ENCODE measurements at places on chromosomes 13 and 19. TPM values are rescaled to one million over a fixed set of nuclear protein-coding genes. Genes with fewer than 3 reads are reported as not detected.

- no peak for DNase-seq
These were observed 32.2 kb downstream of the F2RL3 start for GRCh38 chr19:16920816-16921529.

DNA sequence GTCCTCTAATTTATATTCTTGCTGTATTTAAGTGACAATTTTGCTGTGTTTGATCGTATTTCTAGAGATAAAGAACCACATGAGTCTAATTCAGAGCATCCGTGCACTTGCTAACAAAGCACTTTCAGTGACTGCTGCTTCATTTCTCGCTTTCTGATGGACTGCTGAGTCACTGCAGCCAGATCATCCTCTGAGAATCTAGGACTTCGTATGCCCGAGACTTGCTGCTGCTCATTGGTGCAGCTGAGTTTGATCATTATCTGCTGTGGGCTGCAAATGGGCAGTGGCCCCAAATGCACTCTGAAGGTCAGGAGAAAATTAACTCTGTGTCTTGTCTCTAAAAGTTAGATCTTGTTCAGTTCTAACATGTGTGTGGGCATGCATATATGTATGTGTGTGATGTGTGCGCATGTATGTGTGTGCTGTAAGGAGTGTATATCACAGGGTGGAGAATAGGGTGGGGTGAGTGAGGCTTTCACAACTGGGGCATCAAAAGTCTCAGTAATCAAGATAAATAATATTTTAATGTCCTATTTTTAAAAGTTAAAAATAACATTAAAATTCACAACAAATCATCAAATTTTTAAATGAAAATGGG is 342.6 kb downstream of the MTUS2 start:
- no peak for DNase-seq

DNA sequence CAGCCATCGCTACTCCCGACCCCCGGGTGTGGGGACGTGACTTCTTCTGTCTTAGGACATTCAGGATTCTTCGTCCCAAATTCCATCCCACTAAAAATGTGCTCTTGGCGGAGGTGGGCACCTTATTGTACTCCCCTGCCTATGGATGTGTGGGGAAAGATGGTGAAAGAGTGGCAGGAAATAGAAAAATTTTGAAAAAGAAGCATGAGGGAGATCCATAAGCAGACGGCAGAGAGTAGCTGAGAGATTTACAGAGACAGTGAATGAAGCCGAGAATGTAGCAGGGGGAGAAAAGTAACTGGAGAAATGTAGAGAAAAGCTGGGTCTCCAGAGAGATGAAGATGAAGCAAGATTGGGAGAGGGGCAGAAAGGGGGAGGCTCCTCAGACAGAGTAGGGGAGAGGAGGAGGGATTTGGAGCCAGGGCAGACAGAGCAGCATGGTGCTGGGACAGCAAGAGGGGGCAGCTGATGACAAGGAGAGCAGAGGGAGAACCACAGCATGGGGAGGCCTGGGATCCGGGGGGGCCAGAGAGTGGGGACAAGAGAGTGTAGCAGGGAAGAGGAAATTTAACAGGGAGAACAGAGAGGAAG is 843 bp downstream of the ZNF610 start:
- no peak for DNase-seq

DNA sequence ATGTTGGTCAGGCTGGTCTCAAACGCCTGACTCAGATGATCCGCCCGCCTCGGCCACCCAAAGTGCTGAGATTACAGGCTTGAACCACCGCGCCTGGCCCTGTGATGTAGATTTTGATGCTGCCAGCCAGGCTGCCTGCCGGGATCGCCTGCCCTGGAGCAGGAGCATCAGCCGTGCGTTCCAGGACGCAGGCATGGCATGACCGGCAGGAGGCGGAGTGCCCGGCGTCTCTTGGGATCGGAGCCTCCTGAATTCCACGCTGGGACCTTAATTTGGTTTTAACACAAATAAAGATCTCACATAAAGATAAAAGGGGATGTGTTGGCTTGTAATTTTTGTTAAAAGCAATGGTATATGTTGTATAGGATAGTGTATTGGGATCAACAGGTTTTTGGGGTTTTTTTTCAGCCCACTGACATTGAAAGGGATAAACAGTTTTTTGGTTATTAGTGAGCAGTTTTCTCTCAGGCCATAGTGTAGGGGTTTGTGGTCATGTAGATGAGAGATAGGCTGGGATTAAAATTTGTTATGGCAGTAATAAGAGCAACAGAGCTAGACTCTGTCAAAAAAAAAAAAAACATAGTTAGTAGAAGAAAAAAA is 1406.4 kb downstream of the UQCRFS1 start:
- no peak for DNase-seq

- DNase-seq = no peak
These were observed 25.6 kb downstream of the FLT1 start for GRCh38 chr13:28469316-28469715.

The MAG gene
- not detected for total RNA-seq

The DAZAP1 gene
- 81.1 TPM for total RNA-seq

The TMEM150B gene
- not detected for total RNA-seq

The WDR62 gene
- 6.0 TPM for total RNA-seq
